Activated CD8-positive, alpha-beta memory T cell treated with anti-CD3 and anti-CD28 coated beads, Interleukin-2, amount 50 U/mL, for 4 hours (primary cell): ENCODE measurements at places on chromosomes 12 and 14.

DNA sequence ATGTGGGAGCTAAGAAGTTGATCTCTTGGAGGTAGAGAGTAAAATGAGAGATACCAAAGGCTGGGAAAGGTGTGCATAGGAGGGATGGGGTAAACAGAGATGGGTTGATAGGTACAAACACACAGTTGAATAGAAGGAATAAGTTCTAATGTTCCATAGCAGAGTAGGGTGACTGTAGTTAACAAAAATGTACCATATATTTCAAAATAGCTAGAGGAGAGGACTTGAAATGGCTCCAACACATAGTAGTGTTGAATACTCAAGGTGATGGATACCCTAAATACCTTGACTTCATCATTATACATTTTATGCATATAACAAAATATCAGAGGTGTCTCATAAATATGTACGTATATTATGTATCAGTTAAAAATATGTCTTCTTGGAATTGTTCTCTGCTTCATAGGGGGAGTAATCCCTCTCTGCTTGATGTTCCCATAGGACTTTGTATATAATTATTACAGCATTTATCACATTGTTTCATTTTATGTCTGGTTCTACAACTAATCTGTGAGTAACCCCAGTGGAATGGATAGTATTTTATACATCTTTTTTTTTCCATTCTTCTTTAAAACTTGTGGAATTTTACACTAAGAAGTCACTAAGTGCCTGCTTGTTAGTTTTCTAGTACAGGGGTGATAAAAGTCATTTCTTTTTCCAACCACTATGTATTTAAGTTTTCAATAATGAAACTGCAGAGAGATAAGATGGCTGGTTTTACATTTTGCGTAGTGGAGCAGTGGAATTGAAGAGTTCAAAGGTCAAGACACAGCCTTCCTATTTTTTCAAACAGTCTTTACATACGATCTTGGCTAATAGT lies 1940.0 kb upstream of the SEL1L start:
- DNase-seq, result no peak

GRCh38 chr12:24478254-24478653 lies 470.6 kb downstream of the BCAT1 start:
- DNase-seq, result no peak

DNA sequence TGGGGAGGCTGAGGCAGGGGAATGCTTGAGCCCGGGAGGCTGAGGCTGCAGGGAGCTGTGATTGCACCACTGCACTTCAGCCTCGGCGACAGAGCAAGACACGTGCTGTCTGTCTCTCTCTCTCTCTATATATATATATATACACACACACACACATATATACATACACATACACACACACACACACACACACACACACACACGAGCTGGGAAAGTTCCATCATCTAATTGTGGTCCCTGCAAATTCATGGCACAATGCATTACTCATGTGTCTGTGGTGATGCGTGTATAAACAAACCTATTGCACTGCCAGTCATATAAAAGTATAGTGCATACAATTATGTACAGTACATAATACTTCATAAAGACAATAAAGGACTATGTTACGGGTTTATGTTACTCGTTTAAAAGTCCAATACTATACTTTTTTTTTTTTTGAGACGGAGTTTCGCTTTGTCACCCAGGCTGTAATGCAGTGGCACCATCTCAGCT lies 36.6 kb downstream of the WDR89 start:
- DNase-seq, result no peak

DNA sequence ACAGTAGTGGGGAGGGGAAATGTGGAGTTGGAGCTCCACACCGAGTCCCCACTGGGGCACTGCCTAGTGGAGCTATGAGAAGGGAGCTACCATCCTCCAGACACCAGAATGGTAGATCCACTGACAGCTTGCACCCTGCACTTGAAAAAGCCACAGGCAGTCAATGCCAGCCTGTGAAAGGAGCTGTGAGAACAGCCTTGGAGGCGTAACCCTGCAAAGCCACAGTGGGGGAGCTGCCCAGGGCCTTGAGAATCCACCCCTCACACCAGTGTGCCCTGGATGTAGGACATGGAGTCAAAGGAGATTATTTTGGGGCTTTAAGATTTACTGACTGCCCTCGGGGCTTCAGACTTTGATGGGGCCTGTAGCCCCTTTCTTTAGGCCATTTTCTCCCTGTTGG lies 12.5 kb downstream of the CTSG start:
- no peak for DNase-seq

DNA sequence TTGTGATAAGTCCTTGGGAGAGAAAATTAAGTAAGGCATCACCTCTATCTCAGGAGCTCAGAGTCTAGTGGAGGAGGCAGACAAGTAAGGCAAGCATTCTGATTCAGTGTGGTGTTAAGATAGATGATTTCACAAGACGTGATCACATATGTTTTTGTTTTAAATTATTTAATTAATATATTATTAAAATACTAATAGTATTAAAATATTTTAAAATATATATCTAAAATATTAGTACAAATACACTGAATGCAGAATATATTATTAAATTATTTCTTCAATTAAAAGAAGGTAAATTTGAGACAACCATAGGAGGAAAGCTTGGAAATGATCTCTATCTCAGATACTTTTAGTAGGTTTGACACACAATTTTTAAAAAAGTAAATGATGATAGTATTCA lies 51.5 kb upstream of the ANO4 start:
- no peak for DNase-seq

DNA sequence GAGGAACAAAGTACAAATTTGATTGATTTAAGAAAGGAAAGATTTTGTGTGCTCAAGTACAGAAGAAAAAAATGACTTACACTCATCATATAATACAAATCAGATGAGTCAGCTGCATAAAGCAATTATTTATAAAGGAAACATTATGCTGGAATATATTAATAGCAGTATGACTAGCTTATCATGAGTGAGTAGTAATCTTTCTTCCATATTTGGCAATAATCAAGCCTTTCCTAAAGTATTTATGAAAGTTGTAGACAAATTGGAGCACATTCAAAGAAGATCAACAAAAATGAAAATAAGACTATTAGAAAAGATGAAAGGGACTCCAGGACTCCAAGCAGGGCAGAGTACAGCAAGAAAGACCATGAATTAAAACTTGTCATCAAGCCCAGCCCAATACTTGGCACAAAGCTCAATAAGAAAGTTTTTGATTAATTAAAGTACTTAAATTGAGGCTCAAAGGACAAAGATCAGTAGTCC lies 32.8 kb downstream of the CCER1 start:
- no peak for DNase-seq

GRCh38 chr12:21912318-21912717 lies 28.9 kb downstream of the ABCC9 start:
- no peak for DNase-seq

GRCh38 chr14:97544571-97544970 lies 747.4 kb downstream of the VRK1 start:
- no peak for DNase-seq

GRCh38 chr12:93884794-93885460 lies 207.8 kb downstream of the CRADD start:
- DNase-seq, result no peak

GRCh38 chr12:88945051-88945732 lies 364.9 kb upstream of the KITLG start:
- no peak for DNase-seq

GRCh38 chr14:88612981-88613380 lies 50.1 kb downstream of the ZC3H14 start:
- no peak for DNase-seq

DNA sequence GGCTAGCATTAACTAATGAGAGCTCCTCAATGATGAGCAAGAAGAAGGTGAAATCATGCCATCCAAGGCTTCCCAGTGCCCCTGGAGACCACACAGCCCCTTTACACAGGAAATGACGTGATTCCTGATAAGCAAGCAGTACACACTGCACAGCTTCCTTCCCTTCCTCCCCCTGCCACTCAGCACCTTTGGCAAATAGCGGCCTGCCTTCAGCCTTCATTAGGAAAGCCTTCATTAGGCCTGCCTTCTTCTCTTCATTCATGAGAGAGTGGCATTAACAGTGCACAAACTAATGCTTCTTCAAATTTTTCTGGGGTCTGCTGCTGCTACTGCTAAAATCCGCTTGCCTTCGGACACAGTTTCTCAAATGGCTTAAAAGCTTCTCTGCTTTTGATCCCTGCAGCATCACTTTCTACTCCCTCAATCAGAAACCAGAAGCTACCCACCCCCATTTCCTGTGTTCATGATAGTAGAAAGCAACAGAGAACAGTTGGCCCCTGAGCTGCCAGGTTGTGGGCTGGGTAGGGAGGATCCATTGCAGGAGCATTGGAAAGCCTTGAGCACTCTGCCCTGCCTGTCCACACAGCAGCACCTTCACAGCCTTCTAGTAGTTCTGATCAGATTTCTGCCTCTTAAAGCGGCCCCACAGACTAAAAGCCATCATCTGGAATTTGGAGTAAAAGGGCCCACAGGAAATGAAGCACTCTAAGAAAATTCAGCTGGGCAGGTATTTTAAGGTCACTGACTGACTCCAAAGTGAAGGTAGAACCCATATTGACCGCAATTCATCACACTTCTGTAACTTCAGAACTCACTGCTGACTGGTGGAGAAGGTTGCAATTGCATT lies 103.8 kb upstream of the ETV6 start:
- DNase-seq, result no peak

DNA sequence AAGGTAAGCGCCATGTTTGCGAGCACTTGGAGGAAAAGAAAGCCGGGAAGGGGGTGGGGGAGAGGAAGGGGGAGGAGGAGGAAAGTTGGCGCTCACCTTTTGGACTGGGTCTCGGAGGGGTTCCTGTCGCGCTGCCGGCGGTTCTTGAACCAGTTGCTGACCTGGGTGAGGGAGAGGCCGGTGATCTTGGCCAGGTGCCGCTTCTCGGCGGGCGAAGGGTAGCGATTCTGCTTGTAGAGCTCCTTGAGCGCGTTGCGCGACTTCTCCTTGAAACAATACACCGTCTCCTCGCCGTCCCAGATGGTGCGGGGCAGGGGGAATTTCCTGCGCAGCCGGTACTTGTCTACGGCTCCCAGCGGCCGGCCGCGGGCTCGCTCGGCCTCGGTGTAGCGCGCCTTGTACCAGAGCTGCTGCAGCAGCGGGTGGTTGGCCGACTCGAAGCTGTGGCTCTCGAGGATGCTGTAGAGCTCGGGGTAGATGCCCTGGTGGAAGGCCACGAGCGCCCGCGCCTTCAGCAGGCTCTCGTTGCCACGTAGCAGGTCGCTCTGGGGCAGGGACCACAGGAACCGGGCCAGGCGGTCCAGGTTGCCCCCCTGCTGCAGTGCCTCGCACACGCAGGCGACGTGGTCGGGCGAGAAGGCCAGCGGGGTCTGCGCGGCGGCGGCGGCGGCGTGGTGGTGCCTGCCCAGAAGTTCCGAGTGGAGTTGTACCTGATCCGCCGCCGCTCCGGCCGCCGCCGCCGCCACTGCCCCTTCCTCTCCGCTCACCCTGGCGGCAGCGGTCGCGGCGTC lies 840 bp downstream of the SIX4 start:
- DNase-seq, result peak; percentile 28

DNA sequence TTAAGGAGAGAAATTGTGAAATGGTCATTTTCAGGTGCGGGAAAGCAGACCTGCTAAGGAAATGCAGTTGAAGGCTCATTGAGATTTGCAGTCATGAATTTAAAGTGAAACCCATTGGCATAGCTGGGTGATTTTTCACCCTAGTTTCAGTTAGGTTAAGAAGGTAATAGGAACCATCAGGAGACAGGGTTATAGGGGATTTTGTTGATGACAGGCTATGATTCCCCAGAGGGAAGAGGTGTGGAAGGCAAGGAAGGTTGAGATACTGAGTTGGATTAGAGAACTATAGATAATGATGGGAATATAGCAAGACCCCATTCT lies 22.7 kb upstream of the BMAL2 start:
- no peak for DNase-seq
